Muscle of arm (tissue), 14 donors: ENCODE measurements at places on chromosomes 5 and 9.

- DNase-seq = no peak
Measured at GRCh38 chr9:137191691-137192447, 3.4 kb downstream of the SSNA1 start.

DNA sequence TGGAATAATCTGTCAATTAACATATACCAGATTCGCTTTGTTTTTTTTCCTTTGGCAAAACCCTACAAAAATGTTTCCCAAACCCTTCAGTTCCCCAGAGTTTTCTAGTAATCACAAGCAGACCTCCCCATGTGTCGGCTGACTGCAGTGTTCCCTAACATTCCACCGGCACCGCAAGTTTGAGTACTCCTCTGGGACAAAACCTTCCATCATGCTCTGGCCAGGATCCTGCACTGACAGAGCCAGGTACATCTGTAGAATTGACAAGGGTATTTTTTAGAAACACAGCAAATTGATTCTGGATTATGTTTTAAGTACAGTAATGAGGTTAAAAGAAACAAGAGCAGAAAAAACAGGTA is 174.7 kb downstream of the GAS1 start:
- DNase-seq = peak; percentile 79

- no peak for DNase-seq
Measured at GRCh38 chr5:6729386-6730310, 16.4 kb downstream of the TENT4A start.

- DNase-seq = no peak
Measured at GRCh38 chr9:124258607-124259157, 933 bp downstream of the NEK6 start.

- no peak for DNase-seq
Measured at GRCh38 chr5:61613679-61614078, 281.6 kb downstream of the ZSWIM6 start.

DNA sequence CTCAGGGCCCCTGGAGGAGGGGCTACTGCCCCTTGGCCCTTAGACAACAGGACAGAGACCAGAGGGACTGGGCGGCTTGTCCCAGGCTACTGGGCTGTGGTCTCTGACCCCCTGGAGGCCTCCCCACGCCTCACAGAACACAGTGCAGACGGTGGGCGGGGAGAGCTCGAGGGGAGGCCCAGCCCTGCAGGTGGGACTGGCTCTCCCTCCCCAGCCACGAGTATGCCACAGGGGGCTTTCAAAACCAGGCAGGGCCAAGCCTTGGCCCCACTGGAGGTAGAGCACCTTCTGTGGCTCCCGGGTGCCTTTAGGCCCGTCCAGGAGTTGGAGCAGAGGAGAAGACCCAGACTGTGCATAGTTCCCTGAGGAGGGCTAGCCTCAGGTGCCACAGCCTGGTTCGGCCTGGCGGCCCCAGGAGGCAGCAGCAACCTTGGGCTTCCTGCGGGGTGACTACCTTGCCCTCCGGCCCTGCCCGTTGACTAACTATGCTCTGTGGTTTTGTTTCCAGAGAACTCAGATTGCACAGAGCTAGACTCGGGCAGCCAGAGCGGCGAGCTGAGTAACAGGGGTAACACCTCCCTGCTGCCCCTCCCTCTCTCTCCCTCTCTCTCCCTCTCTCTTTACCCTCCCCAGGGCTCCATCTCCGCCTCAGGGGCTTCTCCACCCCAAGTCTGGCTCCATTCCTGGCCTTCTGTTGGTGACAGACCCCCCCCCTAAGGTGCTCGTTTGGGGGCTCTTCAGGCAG is 15.5 kb downstream of the CARD19 start:
- DNase-seq = no peak

GRCh38 chr5:136212252-136212721 is 19.3 kb upstream of the SMIM32 start:
- DNase-seq = peak; percentile 52

- DNase-seq = no peak
Measured at GRCh38 chr5:61263561-61264272, 68.3 kb upstream of the ZSWIM6 start.

DNA sequence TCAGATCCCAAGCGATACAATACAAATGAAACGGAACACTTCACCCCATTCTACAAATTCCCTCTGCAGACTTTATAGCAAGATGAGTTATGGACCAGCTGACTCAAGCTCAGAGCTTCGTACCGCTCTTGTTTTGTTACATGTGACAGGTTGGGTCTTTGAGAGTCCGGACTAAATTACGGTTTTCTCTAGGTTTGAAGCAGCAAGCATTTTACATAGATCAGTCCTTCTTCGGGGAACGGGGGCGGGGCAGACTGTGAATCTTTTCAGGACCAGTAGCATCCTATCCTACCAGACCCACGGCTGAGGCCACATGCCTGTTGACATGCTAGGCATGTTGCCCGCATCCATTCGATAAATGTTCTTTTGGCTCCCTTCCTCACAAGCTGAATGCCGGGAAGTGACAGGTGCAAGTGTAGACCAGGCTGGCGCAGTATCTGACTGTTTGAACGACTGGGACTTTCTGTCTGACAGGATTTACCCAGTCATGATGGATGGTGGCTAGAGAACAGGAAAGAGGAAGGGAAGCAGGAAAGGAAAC is 811.0 kb upstream of the GRAMD2B start:
- DNase-seq = peak; percentile 59

- DNase-seq = no peak
Measured at GRCh38 chr5:438481-438981, 4.4 kb upstream of the EXOC3 start.

DNA sequence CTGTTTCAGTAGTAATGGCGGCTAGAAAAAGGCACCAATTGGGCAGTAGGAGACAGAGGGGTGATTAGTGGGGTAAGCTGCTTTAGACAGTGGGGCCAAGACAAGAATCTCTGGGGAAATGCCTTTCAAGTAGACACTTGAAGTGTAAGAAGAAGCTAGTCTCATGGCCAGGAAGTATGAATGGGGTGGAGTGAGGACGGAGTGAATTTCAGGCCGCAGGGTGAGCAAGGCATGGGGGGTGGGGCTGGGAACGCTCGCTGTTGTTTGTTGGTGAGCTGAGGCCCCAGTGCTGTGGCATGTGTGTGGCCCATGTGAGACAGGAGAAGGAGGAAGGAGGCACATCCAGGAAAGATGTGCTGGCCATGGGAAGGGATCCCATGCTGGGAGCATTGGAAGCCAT is 149.2 kb upstream of the NFIL3 start:
- DNase-seq = no peak

- DNase-seq = no peak
Measured at GRCh38 chr5:14125262-14125661, 17.9 kb upstream of the TRIO start.

GRCh38 chr9:37938121-37938891 is 34.4 kb upstream of the SLC25A51 start:
- peak; percentile 26 for DNase-seq

DNA sequence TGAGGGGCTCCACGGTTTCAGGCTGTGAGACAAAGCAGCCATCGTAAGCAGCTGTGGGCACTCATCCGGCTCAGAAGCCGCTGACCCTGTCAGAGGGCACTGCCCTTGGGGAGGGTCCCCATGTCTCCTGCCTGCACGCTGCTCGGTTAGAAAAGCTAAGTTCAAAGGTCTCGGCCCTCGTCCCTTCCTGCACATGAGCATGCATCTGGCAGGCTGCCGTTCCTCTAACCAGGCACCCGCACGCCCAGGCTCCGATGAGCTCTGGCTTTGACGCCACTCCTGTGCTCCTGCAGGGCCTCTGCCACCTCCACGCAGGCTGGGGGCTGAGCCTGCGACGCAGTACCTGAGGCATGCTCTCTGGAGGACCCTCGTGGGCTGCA is 51.3 kb downstream of the NKD2 start:
- no peak for DNase-seq

DNA sequence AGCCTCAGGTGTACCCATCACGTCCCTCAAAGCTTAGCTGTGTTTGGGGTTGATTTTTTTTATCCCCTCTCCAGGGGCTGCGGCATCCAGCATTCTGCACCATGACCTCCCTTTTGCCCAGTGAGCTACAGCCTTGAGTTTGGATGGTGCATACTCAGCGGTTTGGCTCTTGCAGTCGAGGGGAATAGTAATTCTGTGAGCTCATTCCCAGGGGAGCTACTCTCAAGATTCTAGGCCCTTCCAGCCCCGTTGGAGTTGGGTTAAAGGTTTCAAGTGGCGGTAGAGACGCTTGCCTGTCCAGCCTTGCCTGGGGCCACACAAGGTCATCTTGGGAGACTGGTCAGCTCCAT is 102.2 kb upstream of the SPRY4 start:
- DNase-seq = no peak

DNA sequence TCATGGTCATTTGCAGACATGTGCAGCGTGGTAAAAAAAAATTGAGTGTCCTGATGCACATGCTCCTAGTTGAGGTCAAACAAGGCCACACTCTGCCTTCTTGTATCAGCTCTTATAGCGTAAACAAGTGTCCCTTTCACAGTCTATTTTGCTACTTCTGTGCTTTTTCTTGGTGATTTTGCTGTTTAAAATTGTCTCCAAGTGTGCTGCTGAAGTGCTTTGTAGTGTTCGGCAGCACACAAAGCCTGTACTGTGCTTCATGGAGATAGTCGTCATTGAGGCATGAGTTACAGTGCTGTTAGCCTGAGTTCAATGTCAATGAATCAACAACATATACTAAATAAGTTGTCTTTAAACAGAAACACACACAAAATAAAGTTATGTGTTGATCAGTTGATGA is 690.4 kb upstream of the MEF2C start:
- no peak for DNase-seq

GRCh38 chr5:641331-641765 is 29.2 kb downstream of the CEP72 start:
- DNase-seq = no peak

- DNase-seq = no peak
Measured at GRCh38 chr5:107580889-107581820, 89.6 kb downstream of the EFNA5 start.

DNA sequence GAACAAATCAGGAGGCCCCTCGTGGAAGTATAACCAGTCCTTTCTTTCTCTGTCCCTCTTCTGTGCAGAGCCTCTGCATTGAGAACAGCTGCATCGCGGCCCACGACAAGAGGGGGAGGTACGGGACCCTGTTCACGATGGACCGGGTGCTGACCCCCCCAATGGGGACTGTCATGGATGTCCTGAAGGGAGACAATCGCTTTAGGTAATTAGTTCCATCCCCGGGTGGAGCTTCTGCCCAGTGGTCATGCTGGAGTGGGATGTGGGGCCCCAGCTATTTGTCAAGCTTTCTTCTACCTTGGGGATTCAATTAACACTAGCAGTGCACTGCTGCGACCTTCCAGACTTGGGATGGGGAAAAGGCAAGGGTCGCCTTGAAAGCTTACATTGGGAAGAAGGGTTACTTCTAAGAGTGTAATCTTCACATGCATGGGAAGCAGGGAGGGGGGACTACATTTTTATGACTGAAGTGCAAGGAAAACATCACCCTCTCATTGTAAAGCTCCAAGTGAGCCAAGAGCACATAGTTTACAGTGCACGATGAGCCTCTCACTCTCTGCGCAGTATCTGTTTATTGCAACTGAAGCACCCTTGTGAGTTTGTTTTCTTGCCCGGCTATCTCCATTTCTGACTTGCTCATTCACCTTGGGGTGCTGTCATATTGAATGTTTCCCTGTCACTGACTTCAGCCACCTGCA is 27.0 kb downstream of the TGFBI start:
- no peak for DNase-seq

- DNase-seq = no peak
Measured at GRCh38 chr5:100775533-100775855, 127.6 kb downstream of the ST8SIA4 start.

GRCh38 chr9:38284039-38284575 is 108.4 kb upstream of the ALDH1B1 start:
- DNase-seq = no peak

DNA sequence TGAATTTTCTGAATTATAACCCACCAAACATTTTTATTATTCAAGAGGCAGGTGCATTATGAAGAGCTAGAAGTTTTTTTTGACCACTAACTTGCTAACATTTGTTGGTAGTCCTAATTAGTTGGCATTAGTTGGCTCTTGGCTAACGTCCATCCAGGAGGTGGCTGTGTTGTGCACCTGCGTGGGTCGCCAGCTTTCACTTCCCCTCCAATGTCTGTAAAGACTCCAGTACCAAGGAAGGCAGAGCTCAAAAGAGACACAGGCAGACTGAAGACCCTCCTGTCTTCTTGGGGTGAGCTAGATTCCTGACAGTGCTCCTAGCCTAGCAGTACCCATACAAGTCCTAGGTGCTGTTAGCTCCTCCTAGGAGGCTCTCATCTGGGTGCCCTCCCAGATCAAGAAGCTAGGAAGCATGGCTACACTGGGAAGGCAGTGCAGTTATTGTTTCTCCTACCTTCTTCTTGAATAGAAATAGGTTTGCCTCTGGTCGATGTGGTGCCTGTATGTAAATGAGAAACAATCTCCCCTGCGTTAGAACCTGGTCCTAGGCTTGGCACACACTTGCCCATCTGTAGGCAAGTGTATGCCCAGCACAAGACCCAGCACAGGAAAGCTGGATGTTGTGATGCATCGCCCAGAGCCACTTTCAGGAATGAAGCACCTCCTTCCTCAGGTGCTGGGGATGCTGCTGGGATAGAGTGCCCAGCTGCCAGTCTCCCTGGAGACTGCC is 190.9 kb downstream of the ICE1 start:
- DNase-seq = no peak

GRCh38 chr9:28762167-28762566 is 1188.9 kb upstream of the C9orf72 start:
- no peak for DNase-seq

DNA sequence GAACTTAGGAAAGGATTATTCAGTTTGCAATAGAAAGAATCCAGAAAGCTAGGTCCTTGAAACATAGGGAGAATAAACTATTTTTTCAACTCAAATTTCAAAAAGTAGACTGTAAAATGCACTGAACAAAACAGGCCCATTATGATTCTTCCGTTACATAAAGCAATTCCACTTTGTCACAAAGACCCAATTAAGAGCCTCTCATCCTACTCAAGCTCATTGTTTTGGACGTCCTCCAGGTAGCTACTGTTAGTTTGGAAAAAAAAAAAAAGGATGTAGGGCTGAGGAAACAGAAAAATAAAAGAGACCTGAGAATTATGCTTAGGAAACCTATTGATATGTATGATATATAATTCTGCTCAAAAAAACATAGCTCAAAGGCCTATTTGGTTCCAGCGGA is 74.0 kb downstream of the DIRAS2 start:
- DNase-seq = no peak

DNA sequence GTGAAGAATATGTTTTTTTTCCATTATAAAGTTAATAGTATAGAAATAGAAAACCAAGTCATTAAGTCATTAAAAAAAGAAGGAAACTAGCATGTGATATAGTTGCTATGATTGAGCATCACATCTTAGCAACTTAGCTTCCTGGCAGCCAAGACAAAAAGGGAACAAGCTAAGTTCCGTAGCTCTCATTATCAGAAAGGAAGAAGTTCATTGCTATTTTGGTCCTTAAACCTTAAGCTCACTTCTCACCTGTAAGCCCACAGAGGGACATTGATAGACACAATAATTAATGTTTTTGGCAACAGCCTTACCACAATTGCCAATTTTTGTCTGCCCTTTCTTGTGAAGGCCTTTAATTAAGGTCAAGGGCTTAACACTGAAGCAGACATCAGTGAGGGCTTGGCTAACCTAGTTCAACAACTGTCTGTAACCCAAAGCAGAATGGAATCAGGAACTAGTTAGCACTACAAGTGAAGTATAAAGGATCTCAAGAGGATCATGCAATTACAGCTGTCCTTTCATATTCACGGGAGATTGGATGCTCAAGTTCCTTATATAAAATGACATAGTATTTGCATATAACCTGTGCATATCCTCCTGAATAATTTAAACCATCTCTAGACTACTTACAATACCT is 24.0 kb upstream of the KLF4 start:
- DNase-seq = no peak

- no peak for DNase-seq
Measured at GRCh38 chr9:6759185-6759977, 1.6 kb downstream of the KDM4C start.
